Heart right ventricle (tissue), 16 donors: ENCODE measurements at places on chromosomes 12 and 14. TPM values are rescaled to one million over a fixed set of nuclear protein-coding genes. Genes with fewer than 3 reads are reported as not detected.

GRCh38 chr12:104342635-104343249, 39.2 kb downstream of the EID3 start:
- peaks cover 5% of the 10 kb centered on the region for H3K4me1 ChIP-seq
- no peaks in the 10 kb centered on the region for H3K27me3 ChIP-seq
- peaks cover 30% of the 10 kb centered on the region for H3K36me3 ChIP-seq

DNA sequence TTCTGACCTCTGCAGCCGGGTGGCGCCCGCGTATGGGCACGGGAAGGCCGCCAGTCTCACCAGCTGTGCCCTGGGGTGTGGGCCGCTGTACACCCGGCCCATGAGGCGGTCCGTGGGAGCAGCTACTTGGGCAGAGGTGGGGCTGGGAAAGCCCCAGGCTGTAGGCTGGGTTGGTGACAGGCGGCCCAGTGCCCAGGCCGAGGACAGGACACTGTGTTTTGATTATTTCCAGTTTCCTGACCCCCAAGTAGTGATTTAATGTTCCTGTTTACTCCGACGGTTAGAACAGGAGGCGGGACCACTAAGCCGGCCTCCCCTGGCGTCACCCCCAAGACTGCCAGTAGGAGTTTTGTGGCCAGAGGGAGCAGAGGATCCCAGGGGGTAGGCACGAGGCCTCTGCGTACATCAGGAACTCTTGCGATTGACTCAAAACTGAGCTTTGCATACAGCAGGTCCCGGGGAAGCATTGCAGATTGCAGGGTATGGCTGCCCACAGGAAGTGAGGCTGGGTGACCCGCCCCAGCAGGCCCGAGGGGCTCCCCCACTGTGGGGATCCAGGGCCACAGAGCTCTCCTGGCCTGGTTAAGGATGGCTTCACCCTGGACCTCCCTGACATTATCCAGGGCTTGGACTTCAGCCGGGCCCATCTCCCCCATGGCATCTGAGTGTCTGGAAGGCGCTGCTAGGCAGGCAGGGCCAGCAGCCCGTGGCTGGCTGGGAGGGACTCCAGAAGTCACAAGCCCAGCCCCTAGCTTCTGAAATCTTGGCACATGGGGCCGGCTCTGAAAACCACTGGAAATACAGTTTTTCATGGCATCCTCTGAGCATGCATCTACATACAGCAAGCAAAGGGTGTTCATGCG, 42.5 kb upstream of the DIO3 start:
- no peak overlapping the region for H3K27ac ChIP-seq
- no peak for DNase-seq
- no peaks in the 10 kb centered on the region for H3K4me1 ChIP-seq

DNA sequence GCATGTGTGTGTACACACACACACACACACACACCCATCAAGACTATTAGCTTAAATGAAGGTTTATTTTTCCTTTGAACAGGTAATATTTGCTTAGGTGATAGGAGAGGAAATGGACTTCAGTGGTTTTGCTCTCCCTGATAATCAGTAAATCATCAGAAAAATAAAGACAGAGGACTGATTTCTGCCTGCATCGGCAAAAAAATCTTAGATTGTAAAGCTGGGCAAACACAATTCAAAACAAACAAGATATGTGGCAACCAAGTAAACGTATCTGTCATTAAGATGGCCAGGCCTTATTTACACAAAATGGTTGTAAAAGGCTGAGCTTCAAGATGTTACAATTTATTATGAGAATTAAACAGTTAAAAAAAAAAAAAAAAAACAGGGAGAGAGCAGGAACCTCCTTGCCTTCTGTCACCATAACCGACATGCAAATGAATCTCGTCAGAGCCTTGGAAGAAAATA, 31.3 kb downstream of the PRKD1 start:
- no peak for DNase-seq
- no peaks in the 10 kb centered on the region for H3K36me3 ChIP-seq
- no peak overlapping the region for H3K27ac ChIP-seq
- H3K4me3 ChIP-seq = no peak overlapping the region

DNA sequence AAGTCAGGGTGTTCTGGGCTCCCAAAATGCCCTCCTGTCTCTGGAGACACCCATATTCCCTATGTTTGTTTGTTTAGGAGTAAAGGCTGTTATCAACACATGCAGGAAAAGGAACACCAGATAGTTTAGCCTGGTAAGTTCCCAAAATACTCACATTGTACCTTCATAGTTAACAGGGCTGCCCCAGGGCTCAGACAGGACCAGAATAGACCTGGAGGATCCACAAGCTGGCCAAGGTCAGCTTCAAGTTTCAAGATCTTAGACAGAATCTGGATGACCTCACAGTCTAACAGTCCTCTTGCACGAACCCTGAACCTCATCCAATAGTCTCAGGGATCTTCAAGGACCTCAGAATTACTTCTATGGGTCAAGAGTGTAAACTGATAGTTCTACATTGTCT, 18.1 kb upstream of the HSP90B1 start:
- H3K4me1 ChIP-seq = no peaks in the 10 kb centered on the region
- H3K36me3 ChIP-seq = no peaks in the 10 kb centered on the region
- H3K27me3 ChIP-seq = no peaks in the 10 kb centered on the region

FBLN5 gene
- total RNA-seq = 26.1 TPM

DNA sequence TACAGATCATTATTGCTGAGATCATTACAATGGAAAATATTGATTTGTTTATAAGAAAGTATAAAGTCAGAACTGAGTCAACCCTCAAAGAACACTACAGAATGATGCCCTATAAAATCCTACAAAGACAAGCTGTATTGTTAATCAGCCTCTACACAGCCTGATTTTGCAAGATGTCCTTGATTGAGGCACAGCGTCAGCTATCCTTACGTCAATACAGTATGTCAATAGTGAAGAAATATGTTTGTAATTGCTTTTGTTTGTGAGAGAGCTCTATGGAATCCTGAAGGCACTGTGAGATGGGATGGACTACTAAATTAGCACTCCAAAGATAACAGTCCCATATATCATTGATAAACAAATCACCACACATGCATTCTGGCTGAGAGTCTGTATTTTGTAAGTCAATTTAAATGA, 70.7 kb downstream of the RASSF9 start:
- H3K4me3 ChIP-seq = no peak overlapping the region
- no peak overlapping the region for H3K27ac ChIP-seq
- H3K4me1 ChIP-seq = no peaks in the 10 kb centered on the region
- no peaks in the 10 kb centered on the region for H3K36me3 ChIP-seq

DNA sequence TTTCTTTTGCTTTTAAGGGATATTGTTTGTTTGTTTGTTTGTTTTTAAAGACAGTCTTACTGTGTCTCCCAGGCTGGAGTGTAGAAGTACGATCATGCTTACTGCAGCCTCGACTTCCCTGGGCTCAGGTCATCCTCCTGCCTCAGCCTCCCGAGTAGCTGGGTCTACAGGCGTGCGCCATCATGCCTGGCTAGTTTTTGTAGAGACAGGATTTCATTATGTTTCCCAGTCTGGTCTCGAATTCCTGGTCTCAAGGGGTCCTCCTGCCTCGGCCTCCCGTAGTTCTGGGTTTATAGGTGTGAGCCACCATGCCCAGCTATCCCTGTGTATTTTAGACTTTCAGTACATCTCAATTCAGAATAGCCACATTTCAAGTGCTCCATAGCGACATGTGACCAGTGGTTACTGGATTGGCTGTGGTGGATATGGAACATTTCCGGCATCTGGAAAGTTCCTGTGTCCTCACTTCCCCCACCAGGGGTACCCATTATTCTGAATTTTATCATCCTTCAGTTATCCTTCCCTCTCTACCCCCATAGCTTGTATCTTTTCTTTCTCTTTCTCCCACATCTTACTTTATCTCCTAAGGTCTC, 61.1 kb downstream of the HRK start:
- H3K4me3 ChIP-seq = peak overlapping the region; percentile 74
- no peaks in the 10 kb centered on the region for H3K36me3 ChIP-seq
- no peaks in the 10 kb centered on the region for H3K27me3 ChIP-seq
- no peak for DNase-seq

- no peaks in the 10 kb centered on the region for H3K4me1 ChIP-seq
- no peak for DNase-seq
- H3K27ac ChIP-seq = no peak overlapping the region
- no peak overlapping the region for H3K4me3 ChIP-seq
- H3K27me3 ChIP-seq = no peaks in the 10 kb centered on the region
These were observed 15.8 kb downstream of the RGS6 start for GRCh38 chr14:71947947-71948500.

DNA sequence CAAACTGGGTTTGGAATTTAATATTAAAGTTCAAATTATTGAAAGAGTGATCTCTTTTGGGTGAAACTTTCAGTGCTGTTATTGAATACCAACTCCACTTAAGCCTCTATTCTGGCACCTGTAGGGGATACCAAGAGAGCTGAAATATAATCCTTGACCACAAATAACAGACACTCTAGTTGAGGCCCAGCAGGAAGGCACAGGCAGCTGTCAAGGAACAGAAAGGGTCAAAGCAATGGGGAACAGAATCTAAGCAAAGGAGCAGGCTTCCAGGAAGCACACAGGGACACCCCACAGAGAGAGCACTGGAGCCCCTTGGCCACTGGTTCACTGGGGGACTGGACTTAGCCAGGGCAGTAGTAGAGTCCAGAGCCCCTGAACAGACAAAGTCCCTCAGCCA, 120.9 kb upstream of the SFSWAP start:
- no peak for DNase-seq
- H3K4me1 ChIP-seq = no peaks in the 10 kb centered on the region
- no peak overlapping the region for H3K27ac ChIP-seq
- H3K36me3 ChIP-seq = no peaks in the 10 kb centered on the region
- no peak overlapping the region for H3K4me3 ChIP-seq
- H3K27me3 ChIP-seq = peaks cover 24% of the 10 kb centered on the region

DNA sequence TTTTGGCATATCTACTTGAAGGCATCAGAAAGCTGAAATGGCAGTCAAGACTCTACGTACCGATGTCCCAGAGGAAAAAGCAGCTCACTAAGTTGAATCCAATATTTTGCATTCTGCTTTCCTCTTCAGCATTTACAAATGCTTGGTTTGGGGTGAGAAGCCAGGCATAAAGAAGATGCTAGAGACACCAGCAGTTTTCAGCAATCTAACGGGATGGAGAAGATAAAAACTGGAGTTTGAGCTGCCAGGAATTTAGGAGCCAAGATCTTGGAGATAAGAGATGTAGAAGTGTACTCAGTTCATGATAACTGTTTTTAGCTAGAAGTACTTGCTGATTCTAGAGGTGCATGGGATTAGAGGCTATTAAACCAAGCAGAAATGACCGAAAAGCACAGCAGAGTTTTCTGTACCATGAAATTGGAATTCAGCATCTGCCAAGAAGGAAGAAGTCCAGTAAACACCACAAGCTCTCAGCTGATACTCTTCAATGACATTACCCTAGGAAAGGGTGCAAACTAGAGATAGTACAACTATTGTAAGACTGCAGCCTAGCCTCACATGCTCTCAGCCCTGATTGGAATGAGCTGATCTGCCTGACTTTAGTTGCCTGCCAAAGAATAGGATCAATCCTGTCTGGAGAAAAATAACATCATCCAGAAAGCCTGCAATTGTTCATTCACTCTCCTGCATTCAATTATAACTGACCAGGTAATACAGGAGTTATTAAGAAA, 7.4 kb upstream of the ALDH1L2 start:
- H3K4me1 ChIP-seq = no peaks in the 10 kb centered on the region
- H3K27ac ChIP-seq = no peak overlapping the region
- H3K4me3 ChIP-seq = no peak overlapping the region
- H3K27me3 ChIP-seq = no peaks in the 10 kb centered on the region
- H3K36me3 ChIP-seq = no peaks in the 10 kb centered on the region
- DNase-seq = no peak

DNA sequence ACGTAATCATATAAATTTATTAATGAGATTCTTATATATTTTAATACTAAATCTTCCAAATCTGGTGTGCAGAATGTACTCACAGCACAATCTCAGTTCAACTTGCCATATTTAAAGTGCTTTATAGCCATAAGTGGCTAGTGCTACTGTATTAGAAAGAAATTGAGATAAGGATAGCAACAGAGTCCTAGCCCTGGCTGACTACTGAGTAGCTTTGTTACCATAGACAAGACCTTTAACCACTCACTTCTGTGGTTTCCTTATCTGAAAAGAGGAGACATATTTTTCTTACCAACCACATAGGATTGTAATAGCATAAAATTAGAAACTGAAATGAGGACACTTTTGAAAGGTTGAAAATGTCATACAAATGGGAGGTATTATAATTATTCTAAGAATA, 2.0 kb upstream of the CHURC1 start:
- no peaks in the 10 kb centered on the region for H3K27me3 ChIP-seq
- H3K27ac ChIP-seq = no peak overlapping the region
- DNase-seq = no peak
- H3K4me1 ChIP-seq = peaks cover 17% of the 10 kb centered on the region
- no peak overlapping the region for H3K4me3 ChIP-seq

GRCh38 chr12:52204095-52204930, 12.5 kb upstream of the KRT80 start:
- H3K36me3 ChIP-seq = no peaks in the 10 kb centered on the region
- no peak overlapping the region for H3K4me3 ChIP-seq
- H3K27ac ChIP-seq = no peak overlapping the region

FOXG1 gene
- not detected for total RNA-seq
